ENCODE measurements at places on chromosomes 12 and 14.

GRCh38 chr14:37246427-37246829 lies 48.7 kb downstream of the MIPOL1 start:
- peak; percentile 70 for DNase-seq

DNA sequence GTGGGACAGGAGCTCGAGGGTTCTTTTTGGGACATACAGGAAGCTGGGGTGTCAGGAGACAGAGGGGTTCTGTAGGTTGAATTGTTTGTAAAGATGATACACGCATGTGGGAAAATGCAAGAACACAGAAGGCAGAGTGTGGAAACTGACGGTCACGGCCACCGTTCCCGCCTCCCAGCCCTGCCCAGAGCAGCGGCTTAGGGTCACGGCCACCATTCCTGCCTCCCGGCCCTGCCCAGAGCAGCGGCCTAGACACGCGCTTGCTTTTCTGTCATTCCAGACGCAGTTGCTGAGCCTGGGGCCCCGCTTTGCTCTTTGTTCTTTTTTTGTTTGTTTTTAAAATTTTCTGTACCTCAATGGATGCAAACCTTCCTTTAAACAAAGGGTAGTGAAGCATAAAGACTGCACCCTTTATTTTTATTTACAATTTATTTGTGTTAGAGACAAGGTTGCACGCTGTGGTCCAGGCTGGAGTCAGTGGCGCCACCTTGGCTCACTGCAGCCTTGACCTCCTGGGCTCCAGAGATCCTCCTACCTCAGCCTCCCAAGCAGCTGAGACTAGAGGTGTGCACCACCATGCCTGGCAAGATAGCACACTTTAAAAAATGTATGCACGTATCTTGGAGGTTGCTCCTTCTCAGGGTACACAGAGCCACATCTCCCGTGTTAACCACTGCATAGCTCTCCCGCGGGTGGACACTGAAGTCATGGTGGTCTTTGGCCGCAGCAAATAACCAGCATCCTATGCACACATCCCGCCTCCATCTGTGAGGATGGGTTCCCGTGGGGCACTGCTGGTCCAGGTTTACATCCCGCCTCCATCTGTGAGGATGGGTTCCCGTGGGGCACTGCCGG lies 142.3 kb downstream of the ADGRD1 start:
- DNase-seq: no peak

- no peak for DNase-seq
These were observed 12.9 kb downstream of the DYRK2 start for GRCh38 chr12:67661311-67662021.

DNA sequence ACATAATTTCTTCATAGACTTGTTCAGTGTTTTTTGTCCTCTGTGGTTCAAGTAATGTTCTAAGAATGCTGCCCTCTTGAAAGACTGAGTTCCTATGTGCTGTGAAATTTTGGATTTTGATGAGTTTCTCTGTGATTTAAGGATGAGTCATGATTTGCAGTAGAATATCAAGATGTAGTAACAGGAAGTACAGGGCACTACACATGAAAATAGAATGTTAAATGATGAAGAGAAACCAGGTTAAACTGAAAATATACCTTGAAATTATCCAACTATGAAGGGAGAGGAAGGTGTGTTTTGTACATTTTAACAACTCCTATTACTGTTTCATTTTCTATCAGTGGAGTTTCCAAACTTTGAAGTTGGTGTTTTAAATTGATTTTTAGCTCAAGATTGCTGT lies 4.8 kb downstream of the ELK3 start:
- DNase-seq: peak; percentile 63

GRCh38 chr12:817941-818600 lies 65.7 kb downstream of the WNK1 start:
- no peak for DNase-seq

GRCh38 chr14:57168138-57168679 lies 100.5 kb downstream of the EXOC5 start:
- DNase-seq: no peak

- DNase-seq: peak; percentile 39
These were observed 43.7 kb downstream of the DDX11 start for GRCh38 chr12:31117203-31118011.

GRCh38 chr12:71125515-71125914 lies 32.3 kb downstream of the TSPAN8 start:
- DNase-seq: no peak

GRCh38 chr12:90322006-90322405 lies 613.4 kb upstream of the ATP2B1 start:
- DNase-seq: peak; percentile 55

GRCh38 chr12:14893506-14894250 lies 8.0 kb upstream of the MGP start:
- DNase-seq: no peak

DNA sequence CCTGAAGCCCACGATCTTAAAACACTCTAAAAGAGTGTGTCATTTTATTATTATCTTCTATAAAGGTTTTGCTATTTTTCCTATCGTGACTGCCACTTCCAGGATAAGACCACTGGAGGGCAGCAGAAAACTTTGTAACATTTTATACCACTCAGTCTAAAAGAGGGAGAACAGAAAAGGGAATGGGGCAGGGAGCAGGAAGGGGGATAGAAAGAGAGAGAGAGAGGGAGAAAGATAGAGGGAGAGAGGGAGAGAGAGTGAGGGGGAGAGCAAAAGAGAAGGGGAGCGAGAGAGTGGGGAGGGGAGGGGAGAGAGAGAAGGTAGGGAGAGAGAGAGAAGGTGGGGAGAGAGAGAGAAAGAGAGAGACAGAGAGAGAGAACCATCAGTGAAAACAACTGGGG lies 2.0 kb upstream of the ART4 start:
- peak; percentile 76 for DNase-seq

Measured in dermis blood vessel endothelial cell (primary cell).